Glomerular endothelial cell (primary cell): ENCODE measurements at places on chromosomes 13 and 19. TPM values are rescaled to one million over a fixed set of nuclear protein-coding genes. Genes with fewer than 3 reads are reported as not detected.

DNA sequence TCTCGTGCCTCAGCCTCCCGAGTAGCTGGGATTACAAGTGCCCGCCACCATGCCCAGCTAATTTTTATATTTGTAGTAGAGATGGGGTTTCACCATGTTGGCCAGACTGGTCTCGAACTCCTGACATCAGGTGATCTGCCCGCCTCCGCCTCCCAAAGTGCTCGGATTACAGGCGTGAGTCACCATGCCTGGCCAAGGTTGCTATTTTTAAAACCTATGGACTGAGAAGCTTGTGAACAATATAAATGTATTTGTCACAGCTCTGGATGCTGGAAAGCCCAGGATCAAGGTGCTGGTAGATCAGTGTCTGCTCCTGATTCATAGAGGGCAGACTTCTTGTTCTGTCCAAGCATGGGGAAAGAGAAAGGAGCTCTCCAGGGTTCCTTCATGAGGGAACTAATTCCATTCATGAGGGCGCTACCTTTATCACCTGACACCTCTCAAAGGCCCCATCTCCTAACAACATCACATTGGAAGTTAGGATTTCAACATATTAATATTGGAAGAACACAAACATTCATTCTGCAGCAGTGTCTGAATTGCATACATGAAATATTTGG is 16.1 kb downstream of the CARD8 start:
- DNase-seq: no peak

DNA sequence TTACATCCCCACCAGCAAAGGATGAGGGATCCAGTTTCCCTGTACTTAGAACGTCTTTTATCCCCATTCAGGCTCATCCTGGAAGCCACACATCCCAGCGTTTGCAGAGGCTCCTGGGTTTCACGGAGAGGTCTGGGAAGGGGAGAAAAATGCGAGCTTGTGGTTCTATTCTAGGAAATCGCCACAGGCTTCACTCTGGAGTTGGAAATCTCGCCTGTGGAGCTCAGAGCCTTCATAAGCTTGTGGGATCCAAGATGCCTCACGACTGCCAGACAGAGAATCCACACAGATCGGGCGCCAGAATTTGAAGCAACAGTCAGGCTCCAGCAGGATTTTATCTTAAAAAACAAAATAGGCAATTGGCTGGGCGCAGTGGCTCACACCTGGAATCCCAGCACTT is 157.9 kb downstream of the PTPRS start:
- no peak for DNase-seq

SMIM44 gene
- total RNA-seq: not detected in 2 replicates

- DNase-seq: no peak
Observed at GRCh38 chr13:25291691-25292090, 4.4 kb upstream of the MTMR6 start.

SYNGR4 gene
- not detected in 2 replicates for total RNA-seq

DNA sequence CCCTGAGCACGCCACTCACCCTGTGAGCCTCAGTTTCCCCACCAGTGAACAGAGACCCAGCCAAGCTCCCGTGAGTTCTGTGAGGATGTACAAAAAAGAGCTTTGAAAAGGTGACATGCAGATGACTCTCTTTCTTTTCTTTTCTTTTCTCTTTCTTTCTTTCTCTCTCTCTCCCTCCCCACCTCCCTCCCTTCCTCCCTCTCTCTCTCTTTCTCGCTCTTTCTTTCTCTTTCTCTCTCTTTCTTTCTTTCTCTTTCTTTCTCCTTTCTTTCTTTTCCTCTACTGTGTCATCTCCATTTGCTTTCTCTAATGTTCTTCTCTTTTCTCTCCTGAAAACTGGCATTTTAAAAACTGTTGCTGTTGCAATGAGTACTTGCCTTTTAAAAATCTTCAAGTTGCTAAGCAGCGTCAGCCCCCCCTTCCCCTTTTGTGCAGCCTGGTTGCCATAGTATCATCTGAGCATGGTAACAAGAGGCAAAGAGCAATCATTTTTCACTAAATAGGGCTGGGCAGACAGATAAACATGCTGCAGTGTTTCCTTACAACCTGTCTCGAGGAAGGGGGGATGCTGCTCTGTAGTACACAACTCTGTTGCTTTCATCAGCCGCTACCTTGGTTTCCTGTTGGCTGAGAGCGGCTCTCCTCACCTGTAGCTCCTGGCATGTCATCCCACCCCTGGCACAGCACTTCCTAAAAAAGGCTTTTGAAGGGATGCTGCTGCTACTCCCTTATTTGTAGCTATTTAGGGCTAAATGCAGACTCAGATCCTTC is 108.7 kb upstream of the MBNL2 start:
- DNase-seq: no peak

- DNase-seq: no peak
Observed at GRCh38 chr13:45327253-45327955, 13.6 kb downstream of the TPT1 start.

GRCh38 chr19:48624791-48625723 is 5.8 kb downstream of the SPHK2 start:
- DNase-seq: no peak

DNA sequence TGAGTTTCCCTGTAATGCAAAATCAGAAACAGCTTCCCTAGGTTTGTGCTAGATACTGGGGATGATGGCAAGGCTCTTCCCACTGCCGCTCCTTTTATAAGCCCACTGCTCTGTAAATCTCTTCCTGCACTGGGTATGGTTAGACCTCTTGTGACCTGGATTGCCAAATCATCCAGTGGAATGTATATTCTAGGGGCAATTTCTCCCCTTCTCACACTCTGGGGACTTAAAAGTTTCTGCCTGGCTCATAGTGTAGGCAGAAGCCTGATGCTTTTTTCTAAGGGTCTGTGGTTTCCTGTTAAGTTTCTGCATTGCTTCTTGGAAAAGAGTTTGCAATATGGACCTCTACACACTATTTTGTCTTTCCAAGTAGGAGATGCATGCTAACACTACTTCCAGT is 1582.0 kb upstream of the PCDH20 start:
- DNase-seq: no peak

DNA sequence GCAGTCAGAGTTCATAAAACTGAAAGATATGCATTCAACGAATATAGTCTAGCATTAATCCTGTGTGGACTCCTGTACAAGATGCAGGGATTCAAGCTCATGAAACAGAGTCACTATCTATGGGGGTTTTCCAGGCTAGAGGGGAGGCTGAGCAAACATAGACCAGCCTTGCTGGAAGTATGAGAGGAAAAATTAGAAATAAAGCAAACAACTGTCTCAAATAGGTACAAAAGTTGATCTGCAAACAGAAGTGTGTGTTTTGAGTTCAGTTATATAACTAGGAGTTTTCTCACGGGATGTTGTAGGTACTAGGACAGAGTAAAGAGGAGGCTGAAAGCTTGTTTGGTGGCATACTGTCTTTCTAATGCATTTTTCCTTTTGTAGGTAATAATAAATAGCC is 8.5 kb upstream of the LGALS14 start:
- no peak for DNase-seq

SIAH3 gene
- total RNA-seq: 0.10 TPM in 1 of 2 replicates, not detected in the other
